ENCODE measurements at places on chromosomes 5 and 9. TPM values are rescaled to one million over a fixed set of nuclear protein-coding genes. Genes with fewer than 3 reads are reported as not detected.

GRCh38 chr5:124590686-124591085 is 155.8 kb downstream of the ZNF608 start:
- no peak for DNase-seq
- no peaks in the 10 kb centered on the region for H3K36me3 ChIP-seq
- H3K27me3 ChIP-seq: no peaks in the 10 kb centered on the region

DNA sequence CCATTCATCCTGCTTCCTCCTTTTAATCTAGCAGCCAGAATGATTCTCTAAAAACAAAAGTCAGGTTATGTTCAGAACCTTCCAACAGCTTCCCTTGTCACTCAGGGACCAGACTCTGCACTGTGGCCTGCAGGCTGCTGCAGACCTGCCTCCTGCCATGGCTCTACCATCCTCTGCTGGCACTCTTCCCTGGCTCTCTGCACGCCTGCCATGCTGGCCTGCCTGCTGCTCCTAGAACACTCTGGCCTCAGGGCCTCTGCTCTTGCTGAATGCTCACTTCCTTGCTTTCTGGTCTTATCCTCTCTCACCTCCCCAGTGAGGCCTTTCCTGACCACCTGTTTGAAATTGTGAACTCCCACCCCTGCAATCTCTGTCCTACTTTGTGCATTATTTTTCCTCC is 149.4 kb downstream of the CD180 start:
- no peaks in the 10 kb centered on the region for H3K27me3 ChIP-seq
- peaks cover 13% of the 10 kb centered on the region for H3K4me1 ChIP-seq
- H3K27ac ChIP-seq: peak overlapping the region; percentile 65
- no peak overlapping the region for H3K4me3 ChIP-seq

GRCh38 chr5:176629853-176630680 is at the start of the genes EIF4E1B and SNCB:
EIF4E1B (plus strand) TSS chr5:176630675; CDS start chr5:176642788, 12,113 bp downstream.
SNCB (minus strand) TSS chr5:176630534; CDS start chr5:176629654, 880 bp downstream.
- peak; percentile 60 for DNase-seq
- no peaks in the 10 kb centered on the region for H3K4me1 ChIP-seq
- no peak within 1 kb of the TSS for H3K27ac ChIP-seq
- no peak within 1 kb of the TSS for H3K4me3 ChIP-seq

DNA sequence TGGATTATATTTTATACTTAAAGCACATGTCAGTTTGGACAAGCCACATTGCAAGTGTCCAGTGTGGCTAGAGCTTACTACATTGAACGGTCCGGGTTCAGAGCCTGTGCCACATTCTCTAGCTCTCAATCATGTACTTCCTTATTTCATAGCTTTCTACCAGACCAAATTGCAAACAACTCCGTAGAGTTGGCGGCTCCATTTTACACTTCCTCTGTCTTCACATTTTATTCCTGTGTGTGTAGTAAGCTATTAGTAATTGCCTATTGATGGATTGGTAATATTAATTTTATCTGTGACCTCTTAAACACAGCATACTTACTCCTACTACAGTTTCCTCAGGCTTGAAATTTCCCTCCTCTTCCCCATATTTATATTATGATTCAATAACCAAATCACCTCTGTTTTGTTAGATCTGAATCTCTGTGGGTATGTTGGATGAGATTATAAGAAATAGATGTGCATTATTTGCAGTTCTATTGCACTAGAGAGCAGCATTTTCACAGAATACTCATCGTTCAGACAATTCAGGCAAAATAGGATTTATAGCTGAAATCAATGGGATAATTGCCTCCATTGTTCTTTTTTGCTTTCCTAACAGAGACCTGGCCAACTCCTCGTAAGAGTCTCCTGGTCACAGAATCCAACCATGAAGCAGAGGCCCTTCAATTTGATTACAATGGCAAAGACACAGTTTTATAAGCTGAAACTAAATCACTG is 29.0 kb upstream of the C9orf72 start:
- no peak overlapping the region for H3K4me3 ChIP-seq
- no peak for DNase-seq
- H3K4me1 ChIP-seq: no peaks in the 10 kb centered on the region

GRCh38 chr5:112915831-112916230 is 6.2 kb downstream of the REEP5 start:
- DNase-seq: no peak
- H3K27ac ChIP-seq: peak overlapping the region; percentile 36
- H3K27me3 ChIP-seq: no peaks in the 10 kb centered on the region
- no peaks in the 10 kb centered on the region for H3K36me3 ChIP-seq

- H3K4me3 ChIP-seq: no peak overlapping the region
- H3K27me3 ChIP-seq: no peaks in the 10 kb centered on the region
- H3K36me3 ChIP-seq: no peaks in the 10 kb centered on the region
- DNase-seq: peak; percentile 53
These were observed 88.2 kb downstream of the PALM2AKAP2 start for GRCh38 chr9:109868207-109868606.

DNA sequence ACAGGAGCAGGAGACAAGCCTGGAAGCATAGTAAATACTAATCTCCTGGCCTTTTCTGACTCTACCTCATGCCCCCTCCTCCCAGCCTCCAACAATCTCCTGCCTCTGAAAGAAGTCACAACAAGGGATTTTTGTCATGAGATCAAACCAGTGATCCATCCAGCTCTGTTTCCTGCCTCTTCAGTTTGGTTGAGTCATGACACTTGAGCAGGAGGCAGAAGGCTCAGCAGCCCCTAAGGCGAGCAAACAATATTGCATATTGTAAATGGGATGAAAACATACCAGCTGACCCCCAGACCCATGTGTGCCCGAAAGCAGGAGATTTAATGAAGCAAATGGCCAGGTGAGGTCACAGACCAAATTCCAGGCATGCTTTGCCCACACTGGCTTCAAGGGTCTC is 272.8 kb downstream of the GAS1 start:
- H3K27ac ChIP-seq: no peak overlapping the region
- H3K4me3 ChIP-seq: no peak overlapping the region
- H3K27me3 ChIP-seq: no peaks in the 10 kb centered on the region
- no peaks in the 10 kb centered on the region for H3K4me1 ChIP-seq
- no peaks in the 10 kb centered on the region for H3K36me3 ChIP-seq

- no peaks in the 10 kb centered on the region for H3K36me3 ChIP-seq
- no peak overlapping the region for H3K27ac ChIP-seq
- no peak for DNase-seq
- no peaks in the 10 kb centered on the region for H3K27me3 ChIP-seq
- H3K4me3 ChIP-seq: no peak overlapping the region
These were observed 758.7 kb downstream of the CDH18 start for GRCh38 chr5:19229179-19229835.

- H3K4me1 ChIP-seq: no peaks in the 10 kb centered on the region
- H3K36me3 ChIP-seq: no peaks in the 10 kb centered on the region
- no peak overlapping the region for H3K4me3 ChIP-seq
- H3K27me3 ChIP-seq: no peaks in the 10 kb centered on the region
- no peak for DNase-seq
- H3K27ac ChIP-seq: no peak overlapping the region
These were observed 100.6 kb downstream of the ICE1 start for GRCh38 chr5:5523066-5523505.

DNA sequence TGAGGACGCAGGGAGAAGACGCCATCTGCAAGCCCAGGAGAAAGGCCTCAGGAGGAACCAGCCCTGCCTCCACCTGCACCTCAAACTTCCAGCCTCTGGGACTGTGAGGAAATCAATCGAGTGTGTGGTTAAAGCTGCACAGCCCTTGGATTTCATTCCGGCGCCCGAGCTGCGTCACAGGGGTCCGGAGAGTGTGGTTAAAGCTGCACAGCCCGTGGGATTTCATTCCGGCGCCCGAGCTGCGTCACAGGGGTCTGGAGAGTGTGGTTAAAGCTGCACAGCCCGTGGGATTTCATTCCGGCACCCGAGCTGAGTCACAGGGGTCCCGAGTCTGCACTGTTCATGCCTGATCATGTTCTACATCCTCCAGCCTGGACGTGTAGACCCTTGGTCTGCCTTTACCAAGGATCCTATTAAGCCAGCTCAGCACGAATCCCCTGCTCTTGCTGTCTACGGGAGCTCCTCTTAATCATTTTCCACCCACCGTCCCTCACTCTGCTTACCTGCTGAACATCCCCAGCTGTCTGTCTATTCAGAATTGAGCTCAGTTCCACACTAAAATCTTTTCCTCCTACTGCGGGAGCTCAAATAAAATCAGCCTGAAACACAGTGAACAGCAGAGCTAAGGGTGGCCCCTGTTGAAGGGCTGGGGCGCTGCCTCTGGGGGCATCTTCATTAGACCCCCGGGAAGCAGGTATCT is 73.0 kb upstream of the OLFM1 start:
- no peaks in the 10 kb centered on the region for H3K4me1 ChIP-seq
- H3K27ac ChIP-seq: no peak overlapping the region
- H3K27me3 ChIP-seq: no peaks in the 10 kb centered on the region
- H3K36me3 ChIP-seq: no peaks in the 10 kb centered on the region

DNA sequence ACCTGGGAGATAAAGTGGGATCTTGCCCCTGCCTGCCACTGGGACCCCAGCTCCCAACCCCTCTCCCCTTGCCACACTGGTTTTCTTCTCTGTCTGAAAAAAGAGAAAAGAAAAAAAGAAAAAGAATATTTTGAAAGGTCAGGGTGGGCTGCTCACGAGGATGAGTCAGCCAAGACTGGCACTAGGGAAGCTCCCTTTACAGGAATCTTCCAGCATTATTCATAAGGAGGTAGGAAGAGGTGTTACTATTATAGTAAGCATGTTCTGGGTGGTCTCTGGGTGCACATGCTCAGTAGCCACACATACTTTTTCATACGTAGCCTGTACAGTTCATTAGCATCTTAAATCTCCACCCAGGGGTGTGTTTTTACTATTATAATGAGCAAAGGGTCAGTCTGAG is 46.8 kb upstream of the HAND1 start:
- no peak for DNase-seq
- peaks cover 6% of the 10 kb centered on the region for H3K27me3 ChIP-seq

DNA sequence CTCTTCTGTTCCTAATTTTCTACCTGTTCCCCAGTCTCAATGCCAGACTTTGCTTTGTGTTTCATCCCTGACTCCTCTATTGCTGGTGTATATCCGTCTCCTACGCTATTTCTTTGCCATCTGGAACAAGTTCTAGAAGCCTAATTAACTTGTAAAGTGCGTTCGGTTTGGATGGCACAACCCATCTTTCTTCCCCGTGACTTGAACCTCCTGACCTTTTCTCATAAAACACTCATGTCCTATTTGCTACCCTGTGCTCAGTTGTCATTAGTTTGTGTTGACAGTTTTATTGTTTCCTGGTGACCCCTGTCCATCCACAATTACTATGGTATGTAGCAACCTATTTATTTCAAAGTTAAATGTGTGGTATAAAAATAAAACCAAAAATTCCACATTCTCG is 323.5 kb downstream of the TLE4 start:
- no peak for DNase-seq
- no peak overlapping the region for H3K4me3 ChIP-seq
- H3K4me1 ChIP-seq: no peaks in the 10 kb centered on the region
- H3K36me3 ChIP-seq: no peaks in the 10 kb centered on the region
- no peaks in the 10 kb centered on the region for H3K27me3 ChIP-seq

GRCh38 chr9:86098824-86099700 is at the start of gene GOLM1:
GOLM1 (minus strand) TSS chr9:86099558; CDS start chr9:86079320, 20,238 bp downstream.
- H3K27me3 ChIP-seq: no peaks in the 10 kb centered on the region
- peaks cover 21% of the 10 kb centered on the region for H3K4me1 ChIP-seq
- peak within 1 kb of the TSS; percentile 58 for H3K4me3 ChIP-seq

DNA sequence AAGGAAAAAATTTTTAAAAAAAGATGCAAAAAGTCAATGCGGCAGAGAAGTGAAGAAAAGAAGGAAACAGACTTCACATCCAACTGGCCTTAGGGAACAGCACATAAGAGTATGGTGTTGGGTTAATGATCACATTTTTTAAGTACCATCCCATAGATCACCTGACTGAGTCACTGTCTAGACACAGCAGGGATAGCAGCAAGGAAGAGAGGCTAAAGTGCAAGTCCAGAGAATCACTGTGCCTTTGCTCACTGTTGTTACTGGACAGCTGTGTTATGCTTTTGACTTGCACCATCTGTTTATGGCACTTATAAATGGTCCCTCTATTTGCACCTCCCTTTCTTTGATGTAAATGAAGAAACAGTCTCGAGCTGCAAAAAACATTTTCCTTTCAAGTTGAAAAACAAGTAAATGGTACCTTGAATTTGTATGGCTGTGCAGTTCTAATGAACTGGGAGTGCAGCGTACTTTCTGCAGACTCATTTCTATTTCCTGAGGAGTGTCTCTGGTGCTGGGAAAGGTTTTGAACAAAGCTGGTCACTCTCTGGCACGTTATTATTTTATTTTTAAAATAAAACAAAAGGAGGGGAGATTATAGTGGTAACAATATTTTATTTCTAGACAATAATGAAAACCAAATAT is 84.2 kb downstream of the TRPM6 start:
- H3K36me3 ChIP-seq: no peaks in the 10 kb centered on the region
- no peaks in the 10 kb centered on the region for H3K27me3 ChIP-seq
- no peaks in the 10 kb centered on the region for H3K4me1 ChIP-seq
- H3K27ac ChIP-seq: no peak overlapping the region

GRCh38 chr9:86200599-86201162 is 58.8 kb downstream of the C9orf153 start:
- H3K36me3 ChIP-seq: no peaks in the 10 kb centered on the region
- no peaks in the 10 kb centered on the region for H3K4me1 ChIP-seq
- H3K27ac ChIP-seq: no peak overlapping the region
- no peak for DNase-seq
- no peak overlapping the region for H3K4me3 ChIP-seq

GRCh38 chr9:137046088-137046787 is at the start of gene NPDC1:
NPDC1 (minus strand) TSS chr9:137046177; CDS start chr9:137045989, 188 bp downstream.
- H3K4me1 ChIP-seq: no peaks in the 10 kb centered on the region
- peak within 1 kb of the TSS; percentile 59 for H3K4me3 ChIP-seq
- H3K27ac ChIP-seq: peak within 1 kb of the TSS; percentile 73
- peak; percentile 69 for DNase-seq
- no peaks in the 10 kb centered on the region for H3K36me3 ChIP-seq

DNA sequence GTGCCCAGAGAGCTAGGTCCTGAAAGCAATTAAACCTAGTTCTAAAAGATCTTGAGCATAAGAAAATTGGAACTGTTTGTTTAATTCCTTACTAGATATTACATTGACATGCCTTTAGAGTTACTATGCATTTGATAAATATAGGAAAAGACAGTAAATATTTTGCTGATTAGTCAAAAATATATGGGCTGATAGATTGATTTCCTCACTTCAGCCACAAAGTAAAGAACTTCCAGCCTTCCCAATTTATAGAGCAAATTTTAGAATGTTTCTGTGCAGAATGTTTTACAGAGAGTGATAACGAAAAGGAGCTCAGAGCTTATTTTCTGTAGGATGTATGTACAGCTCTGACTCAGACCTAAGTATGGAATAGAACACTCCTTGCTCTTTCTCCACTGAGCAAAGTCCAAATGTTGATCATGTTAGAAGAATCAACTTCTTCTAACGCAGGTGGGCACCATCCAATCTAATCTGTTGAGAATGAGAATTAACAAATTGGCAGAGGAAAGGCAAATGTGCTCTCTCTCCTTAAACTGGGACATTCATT is 72.9 kb upstream of the PAM start:
- no peaks in the 10 kb centered on the region for H3K27me3 ChIP-seq
- H3K27ac ChIP-seq: no peak overlapping the region
- H3K4me1 ChIP-seq: no peaks in the 10 kb centered on the region
- DNase-seq: no peak

- H3K4me1 ChIP-seq: peaks cover 18% of the 10 kb centered on the region
- H3K27ac ChIP-seq: no peak overlapping the region
- H3K4me3 ChIP-seq: no peak overlapping the region
These were observed 23.6 kb upstream of the TEK start for GRCh38 chr9:27085456-27085855.

Gene AGXT2
- polyA plus RNA-seq: not detected

Gene FPGS
- polyA plus RNA-seq: 89.6 TPM

Gene C9orf50
- polyA plus RNA-seq: not detected

Gene IL9
- polyA plus RNA-seq: not detected

Gene GABRA6
- not detected for polyA plus RNA-seq

Gene GFPT2
- 11.1 TPM for polyA plus RNA-seq

Gene WNT8A
- polyA plus RNA-seq: not detected

Gene EIF4E1B
- polyA plus RNA-seq: not detected

Data from lung (tissue), 17 donors.